Colonic mucosa (tissue), 4 donors: ENCODE measurements at places on chromosomes 11 and 22. TPM values are rescaled to one million over a fixed set of nuclear protein-coding genes. Genes with fewer than 3 reads are reported as not detected.

DNA sequence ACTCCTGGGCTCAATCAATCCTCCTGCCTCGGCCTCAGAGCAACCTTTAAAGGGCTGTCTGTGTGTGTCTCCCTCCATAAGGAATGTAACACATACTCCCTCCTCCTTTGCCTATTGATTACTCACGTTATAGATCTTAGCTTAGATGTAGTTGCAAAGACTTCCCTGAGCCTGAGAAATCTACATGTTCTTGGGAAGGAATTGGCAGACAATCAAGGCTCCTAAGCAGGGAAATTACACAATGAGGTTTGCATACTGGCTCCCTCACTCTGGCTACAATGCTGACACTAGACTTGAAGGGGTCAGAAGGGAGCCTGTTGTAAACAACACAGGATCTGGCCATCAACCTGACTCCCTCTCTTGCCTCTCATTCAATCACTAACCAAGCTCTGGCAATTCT, 5.2 kb upstream of the OLFML1 start:
- no peaks in the 10 kb centered on the region for H3K27me3 ChIP-seq
- no peak overlapping the region for H3K27ac ChIP-seq
- H3K36me3 ChIP-seq = no peaks in the 10 kb centered on the region
- H3K4me1 ChIP-seq = no peaks in the 10 kb centered on the region
- DNase-seq = no peak
- H3K4me3 ChIP-seq = no peak overlapping the region

GRCh38 chr11:75078233-75078632, 18.4 kb downstream of the OR2AT4 start:
- H3K27me3 ChIP-seq = no peaks in the 10 kb centered on the region
- H3K27ac ChIP-seq = no peak overlapping the region
- no peaks in the 10 kb centered on the region for H3K36me3 ChIP-seq
- H3K4me3 ChIP-seq = no peak overlapping the region
- no peaks in the 10 kb centered on the region for H3K4me1 ChIP-seq

RTN4R gene
- 6.1 TPM for total RNA-seq

FUT4 gene
- total RNA-seq = 28.5 TPM

ADM2 gene
- 5.1 TPM for total RNA-seq
